ENCODE measurements at places on chromosomes 3 and 15.

- peak; percentile 73 for DNase-seq
Observed at GRCh38 chr3:10242182-10243065, 5.8 kb upstream of the TATDN2 start.

- DNase-seq = no peak
Observed at GRCh38 chr3:62644493-62644892, 230.7 kb downstream of the CADPS start.

- no peak for DNase-seq
Observed at GRCh38 chr3:161649900-161650484, 153.4 kb downstream of the OTOL1 start.

- DNase-seq = no peak
Observed at GRCh38 chr3:128498901-128499530, 6.0 kb upstream of the GATA2 start.

DNA sequence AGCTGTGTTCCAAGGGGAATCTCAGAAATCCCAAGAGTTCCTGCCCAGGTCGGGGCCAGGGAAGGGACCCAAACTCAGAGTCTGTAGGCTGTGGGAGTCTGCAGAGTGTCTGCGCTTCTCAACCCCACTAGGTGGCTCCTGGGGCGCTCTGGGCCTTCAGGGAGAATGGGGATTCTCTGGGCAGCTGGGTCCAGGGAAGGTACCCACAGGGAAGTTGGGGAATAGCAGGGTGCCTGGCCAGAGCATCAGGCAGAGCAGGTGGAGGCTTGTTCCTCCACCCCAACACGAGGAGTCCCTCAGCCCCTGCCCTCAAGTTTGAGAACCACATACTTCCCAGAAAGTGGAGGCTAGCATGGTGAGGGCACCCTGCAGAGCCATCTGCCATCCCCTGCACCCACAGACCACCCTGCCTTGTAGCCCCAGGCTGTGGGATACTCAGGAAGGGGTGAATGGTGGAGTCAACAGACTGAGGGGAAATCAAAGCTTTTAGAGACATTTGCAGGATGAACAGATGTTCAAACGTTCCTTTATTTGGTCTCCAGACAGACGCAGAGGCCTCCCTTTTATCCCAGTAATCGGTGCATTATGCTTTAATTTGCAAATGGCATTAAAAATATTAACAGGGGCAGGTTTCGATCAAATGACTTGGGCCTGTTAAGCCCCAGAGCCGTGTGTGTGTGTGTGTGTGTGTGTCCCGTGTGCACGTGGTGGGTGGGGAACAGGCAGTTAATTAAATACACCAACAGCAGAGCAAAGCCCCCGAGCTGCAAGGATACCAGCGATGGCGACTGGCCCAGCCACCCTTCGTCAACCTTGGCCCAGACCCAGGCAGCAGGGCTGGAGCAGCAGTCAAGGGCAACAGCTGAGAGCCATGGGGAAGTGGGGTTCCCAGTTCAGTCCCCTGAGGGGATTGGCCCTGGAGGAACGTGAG is 57.7 kb downstream of the DNAJB8 start:
- DNase-seq = no peak

DNA sequence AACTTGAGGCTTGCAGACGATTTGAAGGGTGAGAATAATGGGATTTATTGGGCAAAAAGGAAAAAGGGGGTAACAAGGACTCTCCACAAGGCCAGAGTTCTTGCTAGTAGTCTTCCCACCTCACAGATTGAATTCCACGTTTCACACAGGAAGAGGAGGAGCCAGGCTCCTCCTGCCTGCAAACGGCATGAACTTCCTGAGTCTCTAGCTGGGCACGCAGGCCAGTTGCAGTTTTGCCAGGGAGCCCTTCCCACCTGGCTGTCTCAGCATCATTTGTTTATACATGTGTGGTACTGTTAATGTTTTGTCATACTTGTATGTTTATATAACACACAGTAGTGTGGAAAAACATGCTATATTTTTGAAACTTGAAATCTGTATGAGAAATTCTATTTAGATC is 155.0 kb downstream of the NLGN1 start:
- no peak for DNase-seq

- no peak for DNase-seq
Observed at GRCh38 chr3:175307642-175308041, 448.5 kb downstream of the NAALADL2 start.

GRCh38 chr3:46847744-46848143 is 15.5 kb downstream of the MYL3 start:
- no peak for DNase-seq

- no peak for DNase-seq
Observed at GRCh38 chr3:185929192-185930151, 8.3 kb downstream of the TRA2B start.

GRCh38 chr15:96042734-96043224 is 287.7 kb upstream of the NR2F2 start:
- peak; percentile 35 for DNase-seq

DNA sequence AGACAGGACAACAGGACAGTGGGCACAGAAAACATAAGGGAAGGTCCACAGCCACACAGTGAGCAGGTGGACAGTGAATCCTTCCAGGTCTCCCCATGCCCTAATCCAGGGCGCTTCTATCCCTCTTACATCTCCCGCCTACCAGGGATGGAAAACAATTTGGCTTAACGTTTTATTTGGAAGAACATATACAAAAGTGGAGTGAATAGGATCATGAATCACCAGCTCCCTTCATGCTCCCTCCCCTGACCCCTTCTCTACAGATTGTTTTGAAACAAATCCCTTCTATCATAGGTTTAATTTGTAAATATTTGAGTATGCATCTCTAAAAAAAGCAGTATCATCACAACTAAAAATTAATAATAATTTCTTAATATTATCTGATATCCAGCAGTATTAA is 52.5 kb downstream of the CLDN11 start:
- DNase-seq = no peak

- DNase-seq = no peak
Observed at GRCh38 chr15:75460646-75461045, 9.2 kb upstream of the SIN3A start.

GRCh38 chr3:56974247-56974930 is 86.1 kb upstream of the SPATA12 start:
- DNase-seq = no peak

GRCh38 chr15:72907733-72908132 is 124.2 kb upstream of the ADPGK start:
- no peak for DNase-seq

DNA sequence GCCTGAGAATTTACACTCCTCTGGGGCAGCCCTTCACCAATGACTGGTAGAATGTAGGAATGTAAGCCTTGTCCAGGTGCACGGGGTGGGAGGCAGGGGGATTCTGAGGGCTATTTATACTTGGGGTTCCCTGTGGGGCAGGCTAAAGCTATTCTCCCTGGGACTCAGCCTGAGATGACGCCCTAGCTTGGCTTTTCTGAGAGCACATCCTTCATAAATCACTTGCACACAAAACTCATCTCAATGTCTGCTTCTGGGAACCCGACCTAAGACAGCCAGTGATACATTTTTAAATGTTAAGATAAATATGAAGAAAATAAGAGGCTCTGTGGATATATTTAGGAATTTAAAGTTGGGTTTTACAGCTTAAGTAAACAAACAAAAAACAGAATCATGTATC is 16.6 kb downstream of the TMEM158 start:
- DNase-seq = no peak

DNA sequence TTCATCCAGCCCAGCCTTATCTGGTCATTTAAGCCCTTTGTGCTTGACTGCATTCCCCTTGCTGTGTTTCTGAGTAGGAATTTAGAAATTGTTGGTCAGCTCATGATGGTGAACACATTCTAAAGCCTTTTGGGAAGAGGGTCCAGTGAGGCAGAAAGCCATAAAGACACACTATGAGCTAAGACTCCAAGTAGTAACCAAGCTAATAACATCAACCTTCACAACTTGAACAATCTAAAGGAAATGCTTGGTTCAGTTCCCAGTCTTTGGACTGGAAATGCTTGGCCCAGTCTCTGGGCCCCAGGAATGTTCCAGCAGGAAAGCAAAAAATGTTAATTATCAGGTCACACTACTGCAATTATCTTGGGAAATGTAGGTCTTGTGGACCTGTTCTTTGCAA is 7.7 kb downstream of the PLSCR1 start:
- DNase-seq = no peak

GRCh38 chr3:7978087-7978422 is 523.6 kb upstream of the LMCD1 start:
- no peak for DNase-seq

DNA sequence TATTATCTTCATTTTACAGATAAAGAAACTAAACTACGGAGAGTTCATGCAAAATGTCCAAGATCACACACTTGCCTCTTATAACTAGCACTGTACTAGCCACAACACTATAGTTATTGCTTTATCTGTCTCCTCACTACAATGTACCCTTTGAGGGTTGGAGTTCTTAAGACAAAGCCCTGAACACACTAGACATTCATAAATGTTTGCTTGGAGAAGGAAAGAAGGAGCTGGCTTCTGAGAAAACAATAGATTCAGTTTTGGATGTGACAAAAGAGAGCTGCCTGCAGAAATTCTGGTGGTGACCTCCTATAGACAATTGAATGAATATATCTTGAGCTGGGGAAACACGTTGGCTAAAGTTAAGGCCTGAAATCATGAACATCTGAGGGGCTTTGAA is 169.9 kb upstream of the ARHGEF26 start:
- no peak for DNase-seq

- DNase-seq = no peak
Observed at GRCh38 chr3:142281474-142281873, 56.1 kb upstream of the GK5 start.

DNA sequence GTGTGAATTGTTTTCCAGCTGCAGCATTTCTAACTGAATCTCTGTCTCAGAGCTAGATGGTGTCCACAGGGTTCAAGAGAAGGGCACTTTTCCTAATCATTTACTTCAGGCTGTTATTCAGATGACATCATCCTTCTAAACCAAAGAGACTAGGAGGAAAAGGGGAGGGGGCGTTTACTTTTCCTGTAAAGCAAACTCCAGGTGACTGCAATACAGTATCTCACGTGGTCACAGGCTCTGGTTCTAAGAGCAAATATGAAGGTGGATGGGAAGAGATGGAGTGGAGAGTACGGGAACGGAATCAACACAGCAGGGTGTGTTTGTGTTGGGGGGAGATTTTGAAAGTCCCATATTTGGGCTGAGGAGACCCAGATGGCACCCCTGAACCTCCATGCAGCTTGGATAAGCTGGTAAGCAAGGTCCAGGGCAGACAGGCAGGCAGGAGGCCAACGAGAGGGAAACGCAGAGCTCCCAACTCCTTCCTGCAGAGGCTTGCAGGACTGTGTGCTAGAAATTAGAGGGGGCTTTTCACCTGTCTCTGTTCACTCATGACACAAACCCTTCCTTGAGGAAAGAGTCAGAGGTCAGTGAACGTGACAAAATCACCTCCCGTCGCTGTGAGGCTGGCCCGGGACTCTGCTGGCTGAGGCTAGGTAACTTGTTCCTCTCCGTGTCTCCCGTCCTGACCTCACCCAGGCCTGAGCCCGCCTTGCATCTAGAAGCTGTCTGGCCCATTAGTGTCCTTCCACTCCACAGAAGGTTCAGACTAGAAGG is 151.2 kb downstream of the OPA1 start:
- no peak for DNase-seq

GRCh38 chr3:46278816-46279672 is 36.8 kb downstream of the CCR3 start:
- DNase-seq = no peak

DNA sequence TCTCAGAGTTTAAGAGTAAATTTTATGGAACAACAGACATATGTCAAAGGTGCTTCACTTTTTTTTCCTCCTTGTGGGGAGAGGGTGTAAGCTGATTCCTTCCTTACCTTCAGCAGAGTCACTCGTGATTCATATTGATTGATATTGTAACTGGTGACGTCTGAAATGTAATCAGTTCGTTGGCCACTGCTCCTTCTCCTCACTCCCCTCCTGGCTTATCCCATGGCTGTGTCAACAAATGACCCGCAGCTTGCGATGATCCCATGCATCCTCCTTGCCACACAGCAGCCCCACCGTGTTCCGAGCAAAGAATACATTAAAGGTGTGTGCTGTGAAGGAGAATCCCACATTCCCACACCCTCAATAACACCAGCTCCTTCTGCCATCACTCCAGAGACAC is 7.3 kb downstream of the MGLL start:
- no peak for DNase-seq

DNA sequence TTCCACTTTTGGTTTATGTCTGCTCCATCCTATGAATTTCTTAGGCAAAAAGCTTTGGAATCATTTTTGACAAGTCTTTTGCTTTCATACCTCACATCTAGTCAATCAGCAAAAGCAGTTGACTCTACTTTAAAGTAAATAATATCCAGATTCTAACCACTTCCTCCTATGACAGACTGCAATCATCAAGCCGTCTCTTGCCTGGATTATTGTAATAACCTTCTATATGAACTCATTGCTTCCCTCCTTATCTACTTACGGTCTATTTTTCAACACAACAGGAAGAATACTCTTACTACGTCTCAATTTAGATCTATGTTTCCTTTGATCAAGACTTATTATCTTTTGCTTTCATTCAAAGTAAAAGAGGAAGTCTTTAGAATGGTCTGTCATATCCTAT is 20.7 kb downstream of the CLDN1 start:
- DNase-seq = no peak

DNA sequence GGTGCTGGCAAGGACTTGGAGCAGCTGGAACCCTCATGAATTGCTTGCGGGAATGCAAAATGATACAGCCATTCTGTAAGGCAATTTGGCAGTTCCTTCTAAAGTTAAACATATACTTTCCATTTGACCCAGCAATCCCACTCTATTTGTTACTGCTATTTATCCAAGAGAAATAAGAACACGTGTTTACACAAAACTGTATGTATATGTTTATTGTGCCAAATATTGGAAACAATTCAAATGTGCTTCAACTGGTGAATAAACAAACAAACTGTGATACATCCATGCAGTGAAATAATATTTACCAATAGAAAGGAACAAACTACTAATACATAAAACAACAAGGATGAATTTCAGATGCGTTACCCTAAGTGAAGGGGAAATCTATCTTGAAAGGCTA is 60.0 kb upstream of the NTRK3 start:
- DNase-seq = no peak

- no peak for DNase-seq
Observed at GRCh38 chr3:107111872-107112271, 265.4 kb upstream of the CCDC54 start.

DNA sequence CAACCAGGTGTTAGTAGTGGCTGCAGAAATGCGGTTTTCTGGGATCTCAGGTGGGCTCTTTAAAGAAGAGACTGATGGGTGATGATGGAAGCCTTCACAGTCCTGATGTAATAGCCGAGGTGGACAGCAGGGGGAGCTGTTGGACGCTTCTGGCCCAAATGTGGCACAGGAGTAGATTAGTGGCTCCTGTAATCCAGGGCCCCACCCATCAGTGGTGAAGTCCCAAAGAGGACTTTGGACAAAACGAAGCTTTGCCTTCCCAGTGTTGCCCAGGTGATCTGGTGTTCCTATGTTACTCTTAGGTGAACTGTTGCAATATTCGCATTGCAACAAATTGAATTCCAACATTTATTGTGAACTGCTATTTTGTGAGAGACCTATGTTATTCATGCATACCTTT is 31.8 kb upstream of the MYZAP start:
- DNase-seq = peak; percentile 60

- DNase-seq = no peak
Observed at GRCh38 chr3:136189859-136190617, 6.1 kb downstream of the MSL2 start.

Measured in GM13976 (cell line).